ENCODE measurements at places on chromosomes 5 and 9.

- DNase-seq, result no peak
These were observed 123.6 kb upstream of the CCNH start for GRCh38 chr5:87536365-87536764.

- no peak for DNase-seq
These were observed 11.3 kb downstream of the EHMT1 start for GRCh38 chr9:137630126-137630525.

DNA sequence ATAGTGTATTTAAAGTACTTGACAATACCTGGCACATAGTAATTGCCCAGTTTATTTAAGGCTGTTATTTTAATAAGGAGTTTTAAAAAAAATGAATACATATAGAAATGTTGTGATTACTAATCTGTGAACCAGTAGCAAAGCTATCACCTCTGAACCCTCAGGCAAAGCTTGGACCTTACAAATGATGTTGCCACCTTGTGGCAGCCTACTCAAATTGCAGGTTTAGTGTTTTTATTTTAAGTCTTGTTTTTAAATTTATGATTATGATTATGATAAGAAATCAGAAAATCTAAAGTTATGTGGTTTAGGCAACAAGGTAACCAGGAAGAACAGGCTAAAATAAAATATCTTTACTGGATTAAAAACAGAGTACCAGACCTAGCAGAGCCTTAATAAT is 35.8 kb downstream of the PPARGC1B start:
- DNase-seq, result no peak

- peak; percentile 69 for DNase-seq
These were observed 62.3 kb downstream of the CXXC5 start for GRCh38 chr5:139710319-139711066.
